GM12864 (cell line): ENCODE measurements at places on chromosomes 6 and 20.

DNA sequence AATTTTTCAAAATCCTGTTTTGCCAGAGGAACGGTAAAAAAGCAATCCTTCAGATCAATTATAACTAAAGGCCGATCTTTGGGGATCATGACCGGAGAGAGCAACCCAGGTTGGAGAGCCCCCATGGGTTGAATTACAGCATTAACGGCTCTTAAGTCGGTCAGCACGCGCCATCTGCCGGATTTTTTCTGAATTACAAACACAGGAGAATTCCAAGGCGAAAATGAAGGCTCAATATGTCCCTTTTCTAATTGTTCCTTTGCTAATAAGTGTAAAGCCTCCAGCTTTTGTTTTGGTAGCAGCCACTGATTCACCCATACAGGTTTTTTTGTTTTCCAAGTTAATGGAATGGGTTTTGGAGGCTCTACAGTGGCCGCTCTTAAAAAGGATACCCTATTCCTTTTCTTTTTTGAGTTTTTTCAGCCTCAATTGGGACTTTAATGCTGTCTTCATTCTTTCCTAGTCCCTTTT is 16.9 kb upstream of the PTCRA start:
- peak; percentile 43 for DNase-seq

- DNase-seq: no peak
These were observed 40.8 kb downstream of the CCDC170 start for GRCh38 chr6:151534576-151534975.

- no peak for DNase-seq
These were observed 223.1 kb downstream of the EYA2 start for GRCh38 chr20:47117773-47118172.

- no peak for DNase-seq
These were observed 112.2 kb upstream of the TNFAIP3 start for GRCh38 chr6:137754866-137755265.

DNA sequence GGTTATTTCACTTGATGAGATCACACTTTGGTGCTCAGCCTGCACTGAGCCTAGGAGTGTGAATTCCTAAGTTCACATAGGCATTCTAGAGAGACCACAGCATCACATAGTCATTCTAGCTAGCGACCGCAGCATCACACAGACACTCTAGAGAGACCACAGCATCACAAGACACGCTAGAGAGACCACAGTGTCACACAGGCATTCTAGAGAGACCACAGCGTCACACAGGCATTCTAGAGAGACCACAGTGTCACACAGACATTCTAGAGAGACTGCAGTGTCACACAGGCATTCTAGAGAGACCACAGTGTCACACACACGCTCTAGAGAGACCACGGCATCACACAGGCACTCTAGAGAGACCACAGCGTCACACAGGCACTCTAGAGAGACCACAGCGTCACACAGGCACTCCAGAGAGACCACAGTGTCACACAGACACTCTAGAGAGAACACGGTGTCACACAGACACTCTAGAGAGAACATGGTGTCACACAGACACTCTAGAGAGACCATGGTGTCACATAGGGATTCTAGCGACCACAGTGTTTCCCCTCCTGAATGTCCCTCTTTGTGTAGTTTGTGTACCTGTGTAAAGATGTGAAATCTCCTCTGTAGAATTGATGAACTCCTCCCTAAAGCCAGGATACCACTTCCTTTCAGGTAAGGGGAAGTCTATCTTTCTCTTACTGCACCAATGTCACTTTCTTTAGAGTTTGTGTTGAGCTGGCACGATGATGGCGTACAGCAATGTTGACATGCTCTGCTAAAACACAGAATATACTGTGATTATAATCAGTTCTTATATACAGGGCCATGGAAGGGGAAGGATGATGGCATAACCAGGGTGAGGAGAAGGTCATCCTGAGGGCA is 169.4 kb downstream of the ZDHHC14 start:
- DNase-seq: no peak

DNA sequence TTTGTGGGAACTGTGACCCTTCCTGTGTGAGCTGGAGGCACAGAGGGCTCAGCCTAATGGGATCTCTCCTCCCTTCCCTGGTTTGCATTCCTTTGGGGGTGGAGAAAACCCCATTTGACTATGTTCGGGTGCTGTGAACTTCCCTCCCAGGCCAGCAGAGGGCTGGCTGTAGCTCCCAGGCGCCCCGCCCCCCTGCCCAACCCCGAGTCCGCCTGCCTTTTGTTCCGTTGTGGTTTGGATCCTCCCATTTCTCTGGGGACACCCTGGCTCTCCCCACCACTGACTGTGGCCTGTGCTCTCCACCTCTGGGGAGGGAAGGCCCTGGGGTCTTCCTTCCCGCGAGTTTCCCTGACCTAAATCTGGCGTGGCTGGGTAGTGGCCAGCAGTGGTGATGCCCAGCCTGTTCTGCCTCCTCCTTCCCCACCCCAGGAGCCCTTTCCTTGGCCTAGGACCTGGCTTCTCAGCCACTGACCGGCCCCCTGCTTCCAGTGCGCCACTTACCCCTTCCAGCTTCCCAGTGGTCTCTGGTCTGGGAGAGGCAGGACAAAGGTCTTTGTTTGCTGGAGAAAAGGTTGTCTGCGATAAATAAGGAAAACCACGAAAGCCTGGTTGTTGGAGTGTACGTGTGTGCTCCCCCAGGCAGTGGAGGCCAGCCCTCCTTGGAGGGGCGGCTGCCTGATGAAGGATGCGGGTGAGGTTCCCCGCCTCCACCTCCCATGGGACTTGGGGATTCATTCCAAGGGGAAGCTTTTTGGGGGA is 4.9 kb downstream of the VEGFA start:
- DNase-seq: no peak

- DNase-seq: no peak
These were observed 4.0 kb downstream of the DSP start for GRCh38 chr6:7545316-7546019.

- DNase-seq: no peak
These were observed 304.1 kb downstream of the LAMA2 start for GRCh38 chr6:129186988-129187387.

GRCh38 chr20:59207235-59207634 is 43.6 kb downstream of the ZNF831 start:
- DNase-seq: no peak

GRCh38 chr6:42022755-42023384 is 27.5 kb upstream of the TAF8 start:
- DNase-seq: no peak

GRCh38 chr6:158416883-158417759 is 104.9 kb downstream of the TULP4 start:
- no peak for DNase-seq

DNA sequence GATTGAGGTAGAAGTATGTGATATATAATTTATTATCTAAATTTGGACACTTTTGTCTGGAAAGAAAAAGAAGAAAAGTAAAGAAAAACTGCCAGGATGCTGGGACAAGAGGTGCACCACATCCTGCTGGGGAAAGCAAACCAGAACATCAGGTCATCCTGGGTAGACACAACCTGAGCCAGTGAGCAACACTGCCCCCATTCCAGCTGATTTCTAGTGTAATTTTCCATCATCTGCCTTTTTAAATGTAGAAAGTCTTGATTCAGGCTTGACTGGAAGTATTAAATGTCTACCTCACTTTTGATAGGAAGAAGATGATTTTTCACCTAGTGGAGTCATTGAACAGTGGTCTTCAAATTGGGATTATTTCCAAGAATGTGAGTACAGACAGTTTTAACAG is 1164.5 kb upstream of the CITED2 start:
- no peak for DNase-seq

- DNase-seq: no peak
These were observed 71.3 kb downstream of the SULF2 start for GRCh38 chr20:47713878-47714450.

- DNase-seq: no peak
These were observed 32.6 kb downstream of the MRPL14 start for GRCh38 chr6:44094403-44095242.

DNA sequence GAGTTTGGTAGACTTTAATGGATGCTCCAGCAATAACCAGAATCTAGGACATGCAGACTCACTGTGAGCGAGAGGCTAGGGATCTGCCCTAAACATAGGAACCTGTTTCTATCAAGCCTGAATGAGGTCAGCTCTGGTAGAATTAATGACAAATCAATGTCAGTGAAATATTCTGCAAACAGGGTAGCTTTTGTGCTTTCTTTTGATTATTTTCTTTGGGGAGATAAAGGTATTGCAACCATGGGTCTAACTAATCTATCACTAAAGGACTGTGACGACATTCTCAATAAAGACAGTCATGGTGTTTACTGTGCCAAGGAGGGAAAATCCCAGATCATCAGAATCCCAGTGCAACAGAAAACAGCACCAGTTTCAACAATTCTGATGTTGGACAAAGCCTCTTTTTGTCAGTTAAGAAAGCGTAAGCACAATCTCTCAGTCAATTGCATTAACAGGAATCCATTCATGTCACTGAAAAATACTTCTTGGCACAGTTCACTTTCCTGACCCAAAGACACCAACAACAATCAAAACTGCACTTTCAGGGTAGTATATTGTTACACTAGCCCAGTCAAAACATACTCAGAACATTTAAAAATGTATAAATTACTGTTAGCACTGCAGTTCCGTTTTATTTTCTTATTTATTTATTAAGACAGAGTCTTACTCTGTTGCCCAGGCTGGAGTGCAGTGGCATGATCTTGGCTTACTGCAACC is 36.8 kb upstream of the SMIM29 start:
- DNase-seq: no peak

DNA sequence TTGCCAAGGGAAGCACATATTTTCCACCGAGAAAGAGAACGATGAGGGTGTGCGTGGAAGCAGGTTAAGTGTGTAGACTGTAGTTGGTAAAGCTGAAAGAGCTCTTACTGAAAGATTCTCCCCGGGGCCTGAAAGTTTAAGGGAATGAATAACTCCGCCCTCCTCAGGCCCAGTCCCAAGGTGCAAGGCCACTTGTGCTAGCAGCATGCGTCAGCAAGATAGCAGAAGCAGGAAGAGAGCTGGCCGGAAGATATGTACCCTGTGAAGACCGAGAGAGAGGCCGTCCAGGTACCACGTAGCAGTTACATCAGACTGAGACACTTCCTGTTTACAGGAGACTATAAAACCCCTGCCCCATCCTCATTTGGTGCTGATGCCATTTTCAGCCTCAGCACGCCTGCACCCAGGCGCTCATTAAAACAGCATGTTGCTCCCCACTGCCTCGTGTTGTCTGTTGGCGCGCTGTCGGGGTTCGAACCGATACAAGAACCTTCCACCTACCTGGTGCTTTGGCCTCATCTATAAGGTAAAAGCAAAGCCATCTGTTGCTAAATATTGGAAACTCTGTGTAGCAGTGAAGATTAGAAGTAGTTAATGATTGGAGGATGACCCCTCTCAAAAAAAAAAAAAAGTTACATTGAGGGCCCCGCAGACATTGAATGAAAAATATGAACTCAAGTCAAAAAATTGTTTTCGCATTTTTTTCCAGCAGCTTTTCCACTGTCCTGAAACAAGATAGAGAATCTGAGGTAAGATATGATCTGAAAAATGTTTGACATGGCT is 18.6 kb upstream of the FAM135A start:
- no peak for DNase-seq

DNA sequence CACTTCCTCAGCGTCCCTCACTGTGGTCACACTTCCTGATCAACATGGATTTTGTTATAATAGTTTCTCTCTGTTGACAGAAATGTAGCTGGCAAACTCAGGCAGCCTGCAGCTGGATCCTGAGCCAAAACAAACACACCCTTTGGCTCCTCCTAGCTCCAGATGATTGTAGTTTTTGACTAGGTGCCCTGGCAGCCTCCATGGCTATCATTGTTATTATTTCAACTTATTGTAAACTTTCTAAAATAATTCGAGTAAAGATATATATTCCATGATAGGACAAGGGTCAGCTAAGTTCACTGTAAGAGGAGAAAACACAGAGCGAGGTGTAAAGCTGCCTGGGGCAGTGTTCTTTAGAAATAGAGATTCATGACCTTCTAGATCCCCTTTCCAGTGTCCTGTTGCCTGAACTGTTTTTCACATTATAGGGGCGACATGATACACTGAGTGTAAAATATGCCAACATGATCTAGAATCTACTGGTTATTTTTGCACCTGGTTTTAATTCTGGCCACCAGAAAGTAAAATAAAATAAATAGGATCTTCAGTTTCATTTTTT is 98.2 kb upstream of the HDGFL1 start:
- no peak for DNase-seq

DNA sequence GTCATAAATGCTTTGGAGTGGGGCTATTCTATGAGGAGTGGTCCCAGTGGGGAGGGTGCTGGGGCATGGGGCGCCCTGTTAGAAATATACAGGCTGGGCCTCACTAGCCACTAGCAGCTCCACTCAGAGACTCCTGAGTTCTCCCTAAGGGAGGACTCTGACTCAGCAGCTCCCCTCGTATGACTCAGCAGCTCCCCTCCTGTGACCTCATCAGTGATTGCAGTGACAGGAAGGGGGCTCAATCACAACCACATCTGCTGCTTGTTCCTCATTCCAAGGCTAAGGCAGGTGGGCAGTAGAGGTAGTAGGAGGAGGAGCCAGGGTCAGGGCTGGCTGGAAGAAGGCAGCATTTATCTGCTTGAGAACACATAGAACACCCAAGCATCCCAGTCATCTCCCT is 73.7 kb downstream of the PRND start:
- no peak for DNase-seq

DNA sequence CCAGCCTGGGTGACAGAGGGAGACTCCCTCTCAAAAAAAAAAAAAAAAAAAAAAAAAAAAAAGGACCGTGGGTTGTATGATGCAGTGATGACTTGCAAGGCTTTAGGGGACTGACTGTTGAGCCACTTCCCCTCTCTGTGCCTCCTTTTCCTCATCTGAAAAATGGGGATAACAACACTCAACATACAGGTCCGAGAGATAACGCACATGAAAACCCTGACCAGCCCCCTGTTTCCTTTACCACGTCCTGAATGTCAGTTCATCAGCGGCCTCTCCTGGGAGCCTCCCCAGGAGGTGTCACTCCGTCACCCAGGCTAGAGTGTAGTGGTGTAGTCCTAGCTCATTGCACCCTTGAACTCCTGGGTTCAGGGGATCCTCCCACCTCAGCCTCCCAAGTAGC is 3.9 kb downstream of the SLA2 start:
- DNase-seq: no peak

DNA sequence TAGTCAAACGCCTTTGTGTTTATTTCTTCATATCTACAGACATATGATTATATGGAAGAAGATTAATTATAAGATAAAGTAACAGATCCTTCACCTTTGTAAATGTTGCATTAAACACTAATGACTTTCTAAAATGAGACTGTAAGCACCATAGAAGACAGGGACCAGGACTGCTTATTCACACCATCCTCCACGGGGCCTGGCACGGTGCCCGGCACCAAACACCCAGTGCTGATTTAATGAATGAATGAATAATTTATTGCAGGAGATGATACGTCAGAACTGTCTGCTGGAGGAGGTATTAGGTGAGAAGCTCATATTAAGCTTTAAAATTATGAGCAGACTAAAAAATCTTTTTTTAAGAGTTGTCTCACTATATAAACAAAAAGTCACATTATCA is 88.3 kb downstream of the SLX4IP start:
- no peak for DNase-seq

- DNase-seq: no peak
These were observed 38.2 kb upstream of the GATA5 start for GRCh38 chr20:62513991-62514390.

GRCh38 chr6:82492134-82492533 is 128.5 kb downstream of the TPBG start:
- no peak for DNase-seq

- no peak for DNase-seq
These were observed 2.0 kb downstream of the CTNNBL1 start for GRCh38 chr20:37695684-37696342.
